ENCODE measurements at places on chromosomes 16 and 17. TPM values are rescaled to one million over a fixed set of nuclear protein-coding genes. Genes with fewer than 3 reads are reported as not detected.

The PDIA2 gene
- total RNA-seq: not detected

The NTN3 gene
- total RNA-seq: not detected

The CD7 gene
- 345 TPM for total RNA-seq

DNA sequence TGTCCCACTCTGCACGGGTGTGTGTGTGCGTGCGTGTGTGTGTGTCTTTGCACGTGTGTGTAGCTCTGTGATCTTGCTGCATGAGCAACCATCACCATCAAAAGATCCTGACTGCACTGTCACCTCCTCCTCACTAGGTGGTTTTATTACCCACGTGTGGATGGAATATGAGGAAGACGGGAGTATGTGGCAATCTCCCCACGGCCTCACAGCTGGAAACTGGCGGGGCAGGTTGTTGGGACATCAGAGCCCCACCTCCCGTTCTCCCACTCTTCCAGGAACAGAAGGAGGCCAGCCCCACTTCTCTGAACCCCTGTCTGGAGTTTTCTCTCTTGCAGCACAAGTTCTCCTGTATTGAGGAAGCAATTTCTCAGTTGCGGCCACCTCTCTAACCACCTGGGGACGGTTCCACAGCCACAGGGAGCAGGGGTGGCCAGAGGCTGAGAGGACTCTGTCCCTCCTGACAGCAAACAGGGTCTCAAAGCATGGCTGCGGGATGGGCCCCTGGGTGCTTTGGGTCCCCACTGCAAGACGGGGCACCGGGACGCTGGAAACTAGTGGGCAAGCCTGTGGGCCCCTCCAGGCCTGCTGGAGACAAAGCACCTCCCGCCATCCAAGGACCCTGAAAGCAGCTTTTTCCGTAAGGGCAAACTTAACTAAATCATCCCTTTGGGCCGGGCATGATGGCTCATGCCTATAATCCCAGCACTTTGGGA is 27.9 kb upstream of the ATP2C2 start:
- DNase-seq: no peak
- H3K27me3 ChIP-seq: peaks cover 4% of the 10 kb centered on the region
- no peak overlapping the region for H3K4me3 ChIP-seq
- H3K27ac ChIP-seq: no peak overlapping the region

GRCh38 chr16:78961464-78961863 is 639.1 kb downstream of the MAF start:
- H3K4me1 ChIP-seq: peaks cover 15% of the 10 kb centered on the region
- DNase-seq: no peak
- H3K27me3 ChIP-seq: no peaks in the 10 kb centered on the region
- H3K36me3 ChIP-seq: peaks cover 5% of the 10 kb centered on the region

DNA sequence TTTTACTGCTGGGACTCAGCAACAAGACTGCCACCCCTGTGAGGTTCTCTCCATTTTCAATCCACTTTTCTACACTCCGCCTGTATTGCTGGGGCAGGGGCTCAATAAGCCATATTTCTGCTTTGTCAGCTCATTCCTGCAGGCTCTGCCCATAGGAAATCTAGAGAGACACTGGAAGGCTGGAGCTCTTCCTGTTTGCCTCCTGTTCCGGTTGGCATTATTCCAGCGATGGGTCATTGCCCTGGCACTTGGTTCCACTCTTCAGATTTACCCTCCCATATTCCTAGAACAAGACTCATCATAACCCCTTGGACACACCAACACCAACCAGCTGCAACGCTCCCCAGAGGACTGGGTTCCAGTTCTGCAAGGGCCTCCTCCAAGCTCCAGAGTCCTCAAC is 210.4 kb downstream of the CA10 start:
- H3K27ac ChIP-seq: no peak overlapping the region
- DNase-seq: no peak
- no peaks in the 10 kb centered on the region for H3K4me1 ChIP-seq

GRCh38 chr16:11980136-11980844 is 3.8 kb downstream of the SNX29 start:
- peaks cover 24% of the 10 kb centered on the region for H3K4me1 ChIP-seq
- no peak for DNase-seq
- no peak overlapping the region for H3K4me3 ChIP-seq
- no peaks in the 10 kb centered on the region for H3K27me3 ChIP-seq
- H3K36me3 ChIP-seq: peaks cover 4% of the 10 kb centered on the region

DNA sequence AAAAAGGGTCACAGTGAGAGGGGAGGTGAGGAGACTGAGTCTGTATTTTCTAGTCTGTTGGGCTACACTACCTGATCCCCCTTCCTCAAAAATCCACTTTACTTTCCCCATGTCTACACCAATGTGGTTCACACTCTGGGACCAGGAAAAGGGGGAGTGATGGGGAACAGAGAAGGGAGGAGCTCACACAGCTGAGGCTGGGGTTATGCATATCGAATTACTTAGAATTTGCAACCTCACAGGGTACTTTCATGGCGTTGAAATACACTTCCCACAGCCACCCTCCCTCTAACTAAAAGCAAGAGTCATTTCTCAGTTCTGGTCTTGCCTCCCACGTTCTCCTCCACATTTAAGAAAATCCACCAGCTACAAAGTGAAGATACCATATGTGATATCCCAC is 14.1 kb downstream of the MAPT start:
- H3K27ac ChIP-seq: no peak overlapping the region
